ENCODE measurements at places on chromosomes 1 and 21.

DNA sequence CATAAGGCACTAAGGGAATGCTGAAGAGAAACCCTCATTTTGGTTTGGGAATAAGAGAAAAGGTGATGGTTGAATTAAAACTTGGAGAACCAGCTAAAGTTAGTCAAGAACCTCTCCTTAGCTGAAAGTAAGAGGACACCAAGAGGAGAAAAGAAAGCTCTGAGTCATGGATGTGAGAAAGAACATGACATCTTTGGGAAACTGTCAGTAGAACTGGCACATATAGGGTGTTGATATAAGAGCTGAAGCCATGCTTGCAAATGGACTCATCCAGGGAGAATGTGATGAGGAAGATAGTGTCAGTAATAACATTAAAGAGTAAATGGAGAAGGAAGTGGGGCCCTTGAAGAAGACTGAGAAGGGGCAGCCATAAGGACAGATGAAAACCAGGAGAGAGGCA lies 54.3 kb downstream of the LRRC8C start:
- H3K4me1 ChIP-seq = peaks cover 56% of the 10 kb centered on the region
- H3K4me3 ChIP-seq = no peak overlapping the region
- DNase-seq = no peak
- H3K27ac ChIP-seq = no peak overlapping the region
- H3K36me3 ChIP-seq = peaks cover 76% of the 10 kb centered on the region

DNA sequence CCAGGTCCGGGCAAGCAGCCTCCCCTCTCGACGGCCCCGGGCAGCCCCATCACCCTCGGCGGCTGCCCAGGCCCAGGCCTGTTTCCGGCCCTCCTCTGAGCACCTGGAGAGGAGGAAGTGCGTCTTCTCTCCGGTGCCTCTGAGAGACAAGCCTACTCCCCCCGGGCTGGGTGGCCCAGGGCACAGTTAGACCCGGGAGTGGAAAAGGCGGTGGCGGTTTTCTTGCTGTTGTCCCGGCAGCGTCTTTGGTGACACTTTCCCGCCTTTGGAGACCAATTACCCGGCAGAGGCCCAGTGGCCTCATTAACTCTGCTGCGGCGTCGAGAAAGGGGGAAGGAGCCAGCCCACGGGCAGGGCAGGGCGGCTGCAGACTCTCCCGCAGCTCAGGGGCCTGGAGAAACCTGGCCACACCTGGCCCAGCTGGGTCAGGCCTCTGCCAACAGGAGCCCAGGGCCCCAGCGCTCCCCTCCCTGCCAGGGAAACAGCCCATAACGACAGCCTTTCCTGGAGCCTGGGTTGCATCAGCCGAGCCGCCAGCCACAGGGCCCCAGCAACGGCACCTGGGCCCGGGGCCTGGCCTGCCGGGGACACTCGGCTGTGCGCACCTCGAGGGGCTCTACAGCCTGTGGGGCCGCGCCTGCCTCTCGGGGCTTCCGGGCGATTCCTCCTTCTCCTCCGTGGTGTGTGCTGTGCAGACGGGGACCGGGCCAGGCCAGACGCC lies 28.4 kb upstream of the C1orf159 start:
- H3K27me3 ChIP-seq = no peaks in the 10 kb centered on the region
- H3K36me3 ChIP-seq = no peaks in the 10 kb centered on the region

DNA sequence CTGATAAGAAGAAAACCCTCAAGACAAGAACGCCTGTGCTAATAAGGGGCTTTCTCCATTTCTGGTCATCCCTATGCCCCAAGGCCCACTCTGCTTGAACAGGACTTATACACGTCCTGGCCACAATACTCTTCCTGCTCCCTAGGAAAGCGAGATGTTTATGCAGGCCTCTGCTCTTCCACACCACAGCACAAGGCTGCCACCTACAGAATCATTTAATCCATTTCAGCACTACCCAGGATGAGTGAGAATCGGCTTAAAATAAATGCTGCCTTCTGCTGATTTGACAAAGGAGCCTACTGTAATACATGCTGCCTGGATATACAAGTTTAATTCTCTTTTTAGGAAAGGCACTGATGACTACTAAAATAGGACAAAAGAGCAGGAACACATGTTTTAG lies 29.4 kb downstream of the FRRS1 start:
- no peaks in the 10 kb centered on the region for H3K36me3 ChIP-seq
- peaks cover 3% of the 10 kb centered on the region for H3K27me3 ChIP-seq
- no peak overlapping the region for H3K27ac ChIP-seq
- DNase-seq = no peak
- H3K4me3 ChIP-seq = no peak overlapping the region
- no peaks in the 10 kb centered on the region for H3K4me1 ChIP-seq

DNA sequence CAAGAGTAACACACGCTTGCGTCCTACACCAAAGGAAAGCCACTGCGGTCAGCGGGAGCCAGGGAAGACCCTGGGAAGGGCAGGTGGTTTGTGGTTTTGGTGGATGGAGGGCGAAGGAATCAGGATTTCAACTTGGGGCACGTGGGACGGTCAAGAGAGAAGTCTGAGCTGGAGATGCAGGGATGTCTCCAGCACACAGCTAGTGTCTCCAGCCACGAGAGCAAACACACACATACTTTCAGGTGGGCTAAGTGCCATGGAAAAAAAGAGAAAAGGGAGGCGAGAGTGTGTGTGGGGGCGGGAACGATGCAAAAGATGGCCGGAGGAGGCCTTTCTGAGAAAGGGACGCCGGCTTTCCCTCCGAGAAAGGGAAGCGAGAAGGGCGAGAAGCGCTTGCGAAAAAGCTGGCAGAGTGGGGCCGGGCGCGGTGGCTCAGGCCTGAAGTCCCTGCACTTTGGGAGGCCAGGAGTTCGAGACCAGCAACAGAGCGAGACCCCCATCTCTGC lies 1.4 kb upstream of the SRRM1 start:
- peak; percentile 42 for DNase-seq
- H3K4me1 ChIP-seq = peaks cover 40% of the 10 kb centered on the region
- H3K4me3 ChIP-seq = peak overlapping the region; percentile 88
- peaks cover 4% of the 10 kb centered on the region for H3K27me3 ChIP-seq
- peak overlapping the region; percentile 96 for H3K27ac ChIP-seq

GRCh38 chr1:186152227-186152619 lies 222.8 kb downstream of the TPR start:
- H3K36me3 ChIP-seq = no peaks in the 10 kb centered on the region
- peaks cover 3% of the 10 kb centered on the region for H3K27me3 ChIP-seq
- H3K4me1 ChIP-seq = no peaks in the 10 kb centered on the region
- no peak for DNase-seq
- H3K4me3 ChIP-seq = no peak overlapping the region

DNA sequence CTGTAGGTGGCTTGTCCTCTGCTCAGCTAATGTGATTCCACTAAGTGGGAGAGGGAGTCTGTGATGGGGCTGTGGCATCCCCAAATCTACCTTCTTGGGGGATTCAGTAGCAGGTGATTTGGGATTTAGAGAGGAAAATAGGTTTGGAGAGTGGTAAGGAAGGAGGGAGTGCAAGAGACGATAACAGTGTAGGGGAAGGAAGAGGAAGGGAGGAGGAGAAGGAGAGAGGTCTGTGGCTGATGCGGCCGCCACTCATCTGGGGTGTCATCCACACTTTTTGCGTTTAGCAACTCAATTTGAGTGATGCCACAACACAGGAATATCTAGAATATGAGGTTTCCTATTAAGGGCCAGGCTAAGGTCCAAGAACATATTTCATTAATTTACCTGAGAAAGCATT lies 23.8 kb upstream of the PCP4 start:
- H3K27ac ChIP-seq = no peak overlapping the region
- DNase-seq = no peak
- H3K4me3 ChIP-seq = no peak overlapping the region
- no peaks in the 10 kb centered on the region for H3K36me3 ChIP-seq
- no peaks in the 10 kb centered on the region for H3K4me1 ChIP-seq
- no peaks in the 10 kb centered on the region for H3K27me3 ChIP-seq

GRCh38 chr1:45335855-45336324 lies 4.1 kb upstream of the TOE1 start:
- peaks cover 50% of the 10 kb centered on the region for H3K4me1 ChIP-seq
- H3K36me3 ChIP-seq = peaks cover 44% of the 10 kb centered on the region
- no peak for DNase-seq

Measured in activated CD4-positive, alpha-beta memory T cell treated with anti-CD3 and anti-CD28 coated beads, Interleukin-2, amount 10 ng/mL, durations not matched to agents 7 days and 5 days (primary cell).